ENCODE measurements at places on chromosomes 13 and 19.

DNA sequence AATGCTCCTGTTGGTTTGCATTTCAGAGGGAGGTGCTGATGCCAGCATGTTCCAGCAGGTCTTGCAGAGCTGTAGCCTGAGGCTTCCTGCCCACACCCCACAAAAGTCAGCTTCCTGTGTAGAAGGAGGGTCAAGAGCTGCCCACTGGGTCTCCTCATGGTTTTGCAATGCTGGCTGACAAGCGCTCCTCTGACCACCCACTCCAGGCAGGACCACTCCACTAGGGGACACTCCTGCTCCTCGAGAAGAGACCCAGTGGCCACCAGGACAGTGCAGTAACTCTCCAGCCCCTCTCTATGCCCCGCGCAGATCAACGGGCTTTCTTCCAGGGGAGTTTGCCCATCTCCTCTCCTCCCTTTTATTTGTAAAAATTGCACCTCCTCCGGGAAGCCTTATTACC, 72.9 kb upstream of the UQCRFS1 start:
- DNase-seq, result no peak

DNA sequence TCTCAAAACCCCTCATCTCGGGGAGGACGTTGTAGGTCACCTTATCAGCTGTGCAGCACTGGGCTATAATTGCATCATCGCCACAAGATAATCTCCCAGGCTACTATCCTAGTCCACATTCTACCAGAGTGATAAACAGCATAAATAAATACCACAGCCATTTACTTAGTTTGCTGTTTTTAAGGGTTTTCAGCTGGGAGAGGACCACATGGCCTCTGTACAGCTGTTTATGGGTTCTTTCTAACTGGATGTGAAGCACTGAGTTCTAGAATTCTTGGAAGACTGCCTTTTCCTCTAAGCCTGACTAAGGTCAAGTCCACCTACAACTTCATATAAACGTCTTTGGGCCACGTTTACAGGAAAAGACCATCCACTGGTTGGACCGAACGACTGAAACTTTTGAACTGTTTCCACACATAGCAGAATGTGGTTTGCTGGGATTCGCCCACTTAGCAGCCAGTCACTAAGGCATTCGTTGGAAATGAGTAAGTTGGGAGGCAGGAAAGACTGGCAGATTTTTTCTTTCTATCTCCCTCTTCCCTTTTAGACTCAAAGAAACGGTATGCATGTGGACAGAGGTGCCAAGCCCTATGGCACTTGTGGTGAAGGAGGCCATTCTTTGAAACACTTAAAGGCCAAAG, 752.5 kb upstream of the SGCG start:
- no peak for DNase-seq

- peak; percentile 44 for DNase-seq
Observed at GRCh38 chr13:111344471-111345191, 24.2 kb downstream of the TEX29 start.

GRCh38 chr13:109156181-109156935, 526.9 kb downstream of the MYO16 start:
- DNase-seq, result peak; percentile 86

- no peak for DNase-seq
Observed at GRCh38 chr13:90884066-90884465, 463.4 kb upstream of the MIR17HG start.

DNA sequence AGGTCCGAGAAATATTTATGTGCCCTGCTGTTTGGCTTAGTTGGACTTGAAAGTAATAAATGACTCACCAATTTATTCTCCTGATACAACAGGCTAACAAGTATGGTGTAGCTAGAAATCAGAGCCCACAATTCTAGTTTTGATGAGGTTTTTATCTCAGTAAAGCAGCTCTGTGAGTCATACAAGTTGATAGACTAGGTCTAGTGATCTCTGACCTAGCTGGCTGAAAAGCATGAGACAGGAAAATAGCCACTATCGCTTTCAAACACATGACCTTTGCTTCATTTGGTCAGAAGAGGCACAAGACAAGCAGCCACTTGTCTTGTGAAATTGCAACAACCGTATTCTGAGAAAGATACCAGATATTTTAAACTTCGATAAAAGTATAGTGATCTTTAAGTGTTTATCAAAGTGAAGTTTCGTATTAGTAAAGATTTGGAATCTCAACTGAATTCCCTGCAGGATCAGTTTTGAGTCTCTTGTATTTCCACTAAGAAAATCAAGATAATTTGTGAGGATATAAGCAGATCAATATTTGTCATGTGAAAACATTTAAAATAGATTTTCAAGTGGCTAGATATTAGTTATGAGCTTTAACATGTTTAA, 126.7 kb downstream of the MAB21L1 start:
- DNase-seq, result peak; percentile 2

DNA sequence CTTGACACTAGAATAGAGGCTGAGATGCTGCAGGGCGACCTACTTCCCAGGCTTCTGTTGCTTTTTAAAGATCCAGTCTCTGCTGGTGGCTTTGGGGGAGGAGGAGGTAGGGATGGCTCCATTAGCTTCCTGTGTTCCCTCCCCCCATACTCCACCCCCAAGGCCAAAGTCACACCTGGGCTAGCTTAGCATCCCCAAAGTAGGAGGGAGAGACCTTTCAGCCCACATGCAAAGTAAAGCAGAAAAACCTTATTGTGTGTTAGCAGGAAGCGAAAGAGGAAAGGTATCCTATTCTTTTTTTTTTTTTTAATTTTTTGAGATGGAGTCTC, 3.2 kb upstream of the TNPO2 start:
- DNase-seq, result no peak

- DNase-seq, result no peak
Observed at GRCh38 chr13:50292081-50292480, 276.8 kb downstream of the KCNRG start.

DNA sequence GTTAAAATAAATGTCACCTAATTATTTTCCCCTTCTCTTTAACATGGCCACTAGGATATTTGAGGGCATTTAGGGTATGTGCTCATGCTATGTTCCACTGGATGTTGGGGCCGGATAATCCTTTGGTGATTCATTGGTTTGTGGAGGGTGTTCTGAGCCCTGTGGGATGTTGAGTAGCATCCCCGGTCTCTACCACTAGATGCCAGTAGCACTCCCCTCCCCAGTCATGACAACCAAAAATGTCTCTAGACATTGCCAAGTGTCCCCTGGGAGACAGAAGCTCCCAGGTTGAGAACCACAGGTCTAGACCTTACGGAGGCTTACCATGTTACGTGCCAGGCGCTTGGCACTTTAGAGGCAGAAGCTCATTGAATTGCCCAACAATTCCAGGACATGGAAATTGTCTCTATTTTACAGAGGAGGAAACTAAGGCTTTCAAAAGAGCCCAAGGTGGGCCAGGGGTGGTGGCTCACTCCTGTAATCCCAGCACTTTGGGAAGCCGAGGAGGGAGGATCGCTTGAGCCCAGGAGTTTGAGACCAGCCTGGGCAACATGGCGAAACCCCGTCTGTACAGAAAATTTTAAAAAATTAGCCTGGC, 14.1 kb downstream of the SHANK1 start:
- peak; percentile 24 for DNase-seq

- no peak for DNase-seq
Observed at GRCh38 chr13:19171563-19171962, 10.1 kb downstream of the TUBA3C start.

- DNase-seq, result no peak
Observed at GRCh38 chr13:105084931-105085330, 1450.5 kb downstream of the EFNB2 start.

DNA sequence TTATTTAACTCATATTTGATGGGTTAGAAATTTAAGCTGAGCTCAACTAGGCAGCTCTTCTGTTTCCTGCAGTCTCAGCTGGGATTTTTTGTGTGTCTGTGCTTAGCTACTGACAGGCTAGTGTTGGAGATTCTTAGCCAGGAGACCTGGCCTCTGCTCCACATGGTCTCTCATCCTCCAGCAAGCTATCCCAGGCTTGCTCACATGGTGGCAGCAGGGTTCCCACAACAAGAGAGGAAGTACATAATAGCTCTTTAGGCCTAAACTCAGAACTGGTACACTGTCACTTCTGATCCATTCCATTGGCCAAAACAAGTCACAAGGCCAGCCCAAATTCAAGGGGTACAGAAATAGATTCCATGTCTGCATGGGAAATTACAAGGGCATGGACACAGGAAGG, 406.2 kb downstream of the SUCLA2 start:
- no peak for DNase-seq

DNA sequence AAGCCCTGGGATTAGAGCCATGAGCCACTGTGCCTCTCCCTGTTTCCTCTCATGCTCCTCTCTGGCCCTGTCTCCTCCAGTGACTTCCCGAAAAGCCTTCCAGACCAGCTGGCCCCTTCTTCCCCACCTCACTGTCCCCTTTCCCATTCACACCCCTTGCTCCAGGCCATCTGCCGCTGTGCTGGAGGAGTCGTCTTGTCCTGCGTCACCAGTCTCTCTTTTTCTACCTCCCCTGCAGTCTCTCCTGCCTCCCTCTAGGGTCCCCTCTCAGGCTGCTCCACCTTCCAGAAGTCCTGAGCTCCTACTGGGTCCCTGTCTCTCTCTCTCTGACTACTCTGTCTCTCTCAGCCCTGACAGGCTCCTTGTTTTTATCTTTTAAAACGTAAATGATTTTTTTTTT, 5.3 kb upstream of the FFAR1 start:
- no peak for DNase-seq

- peak; percentile 88 for DNase-seq
Observed at GRCh38 chr13:49927755-49928154, 8.4 kb downstream of the SPRYD7 start.

DNA sequence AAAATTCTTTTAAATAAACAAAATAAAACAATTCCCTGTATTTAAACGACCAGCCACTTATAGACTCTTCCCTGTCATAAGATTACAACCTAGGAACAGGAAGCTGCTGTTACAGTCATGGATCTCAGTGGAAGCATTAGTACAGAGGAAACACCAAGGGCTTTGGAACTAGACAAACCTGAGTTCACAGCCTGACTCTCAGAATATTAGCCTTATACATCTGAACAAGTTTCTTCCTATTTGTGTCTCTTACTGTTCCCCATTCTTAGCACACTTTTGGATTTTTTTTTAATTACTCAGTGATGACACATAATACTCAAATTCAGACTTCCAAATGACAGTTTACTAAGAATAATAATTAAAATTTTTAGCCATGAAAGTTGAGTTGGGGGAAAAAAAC, 46.1 kb downstream of the ZDHHC20 start:
- no peak for DNase-seq

GRCh38 chr13:44879452-44880058, 109.7 kb downstream of the NUFIP1 start:
- DNase-seq, result peak; percentile 58

DNA sequence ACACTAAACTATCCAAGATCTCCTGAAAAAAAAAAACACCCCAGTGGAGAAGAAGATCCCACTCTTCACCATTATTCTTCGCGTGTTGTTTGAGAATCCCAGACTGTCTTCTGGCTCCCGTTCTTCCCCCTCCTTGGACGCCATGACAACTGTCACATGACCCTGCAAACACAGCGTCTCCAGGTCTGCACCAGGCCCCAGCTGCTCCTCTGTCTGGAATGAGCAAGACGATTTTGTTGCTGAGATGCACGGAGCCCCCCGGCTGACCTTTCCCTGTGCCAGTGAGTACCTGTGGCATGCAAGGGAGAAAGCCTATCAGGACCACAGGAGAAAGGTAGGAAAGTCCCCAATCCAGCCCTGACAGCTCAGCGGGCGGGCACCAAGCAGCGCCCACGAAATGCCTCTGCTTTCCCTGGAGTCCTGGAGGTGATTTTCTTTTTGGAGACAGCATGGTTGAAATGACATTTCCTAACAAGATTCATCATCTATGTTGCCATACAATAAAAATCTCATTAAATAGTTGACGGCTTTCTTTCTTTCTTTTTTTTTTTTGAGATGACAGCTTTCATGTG, at the start of gene CFAP97D2:
TSS of gene CFAP97D2 (plus strand) at position 171 of the 572 bp plus-strand sequence. CDS start at position 245, 74 bp downstream.
- no peak for DNase-seq

DNA sequence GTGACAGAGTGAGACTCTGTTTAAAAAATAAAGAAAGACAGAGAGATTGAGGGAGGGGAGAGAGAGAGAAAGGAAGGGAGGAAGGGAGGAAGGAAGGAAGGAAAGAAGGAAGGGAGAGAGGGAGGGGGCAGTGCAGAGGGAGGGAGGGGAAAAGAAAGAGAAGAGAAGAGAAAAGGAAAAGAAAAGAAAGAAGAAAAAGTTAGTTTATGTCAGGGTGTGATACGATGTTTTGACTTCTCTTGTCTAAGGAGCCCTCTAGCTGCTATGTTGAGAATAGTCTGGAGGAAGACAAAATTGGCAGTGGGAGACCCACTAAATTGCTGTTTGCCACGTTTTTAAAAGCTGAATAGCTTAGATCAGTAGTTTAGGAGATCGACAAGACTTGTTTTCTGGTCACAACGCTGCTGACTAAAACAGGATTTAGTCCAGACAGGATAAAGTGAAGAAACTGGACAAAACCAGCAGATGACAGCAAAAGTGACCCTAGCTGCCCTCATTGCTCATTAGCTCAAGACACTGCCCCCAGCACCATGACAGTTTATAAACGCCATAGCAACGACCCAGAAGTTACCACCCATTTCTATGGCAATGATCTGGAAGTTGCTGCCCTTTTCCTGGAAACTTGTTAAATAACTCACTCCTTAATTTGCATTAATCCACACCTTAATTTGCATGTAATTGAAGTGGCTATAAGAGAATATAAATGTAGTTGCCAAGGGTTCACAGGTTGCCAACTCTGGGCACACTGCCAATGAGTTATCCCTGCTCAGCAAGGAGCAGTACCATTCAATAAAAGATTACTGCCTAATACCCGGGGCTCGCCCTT, 11.1 kb downstream of the TEX101 start:
- DNase-seq, result no peak

- DNase-seq, result no peak
Observed at GRCh38 chr19:33520048-33520643, 1.4 kb downstream of the PEPD start.

GRCh38 chr19:27805848-27806247, 1407.1 kb downstream of the UQCRFS1 start:
- no peak for DNase-seq

- DNase-seq, result no peak
Observed at GRCh38 chr19:34733266-34733745, 737 bp upstream of the ZNF181 start.

GRCh38 chr13:80618781-80619180, 277.9 kb upstream of the SPRY2 start:
- DNase-seq, result no peak

- DNase-seq, result no peak
Observed at GRCh38 chr19:30587869-30588268, 215.7 kb downstream of the ZNF536 start.

DNA sequence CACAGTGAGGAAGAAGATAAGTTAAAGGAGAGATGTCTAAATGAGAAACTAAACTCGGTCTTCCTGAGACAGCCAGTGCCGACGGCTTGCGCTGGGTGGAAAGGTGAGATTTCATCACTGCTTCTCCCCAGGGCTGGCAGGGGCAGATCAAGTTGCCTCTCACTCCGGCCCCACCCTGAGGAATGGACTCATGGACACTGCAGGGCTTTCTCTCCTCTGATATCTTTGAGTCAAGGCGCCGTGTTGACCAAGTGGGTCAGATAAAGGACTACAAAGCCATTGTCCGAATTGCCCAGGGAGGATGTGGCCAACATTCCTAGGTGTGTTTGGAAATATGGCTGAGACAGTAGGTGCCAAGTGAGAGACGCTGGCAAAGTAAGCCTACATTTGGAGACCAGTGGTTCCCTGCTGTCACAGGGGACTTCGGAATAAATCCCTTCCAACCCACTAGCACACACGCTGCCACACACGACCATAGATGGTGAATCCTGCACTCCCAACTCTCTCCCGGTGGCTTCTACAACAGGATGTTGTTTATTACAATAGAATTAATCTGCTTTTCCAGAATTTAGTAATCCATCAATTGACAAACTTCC, 156.5 kb upstream of the TSC22D1 start:
- DNase-seq, result no peak

- DNase-seq, result no peak
Observed at GRCh38 chr19:2021453-2022140, 6.1 kb upstream of the BTBD2 start.

- DNase-seq, result no peak
Observed at GRCh38 chr13:112034846-112035245, 32.1 kb upstream of the SOX1 start.

All from astrocyte of the spinal cord (primary cell).